ENCODE measurements at places on chromosomes 7 and 10.

DNA sequence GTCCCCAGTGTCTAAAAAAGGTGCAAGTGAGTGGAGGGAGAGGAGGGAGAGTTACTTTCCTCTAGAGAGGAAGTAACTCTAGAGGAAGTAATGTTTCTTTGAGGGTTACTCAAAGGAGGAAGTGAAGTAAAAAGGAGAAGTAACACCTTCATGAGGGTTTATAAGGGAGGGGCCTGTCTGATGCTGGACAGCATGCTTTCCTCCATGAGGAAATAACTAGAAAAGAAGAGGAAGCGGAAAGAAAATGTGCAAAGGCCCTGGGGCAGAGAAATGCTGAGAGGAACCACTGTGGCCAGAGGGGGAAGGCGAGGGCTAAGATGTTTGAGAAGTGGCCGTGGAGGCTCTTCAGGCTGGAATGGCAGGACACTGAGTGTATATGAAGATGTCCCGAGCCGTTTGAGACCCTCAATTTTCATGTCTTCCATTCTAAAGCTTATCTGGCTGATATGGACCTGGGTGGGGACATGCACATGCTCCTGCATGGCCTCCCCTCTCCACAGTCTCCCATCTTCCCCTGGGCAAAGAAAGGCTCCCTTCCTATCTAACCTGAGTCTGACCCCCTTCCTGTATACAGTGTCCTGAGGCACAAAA, 3.4 kb upstream of the SLC18A2 start:
- no peak for DNase-seq

DNA sequence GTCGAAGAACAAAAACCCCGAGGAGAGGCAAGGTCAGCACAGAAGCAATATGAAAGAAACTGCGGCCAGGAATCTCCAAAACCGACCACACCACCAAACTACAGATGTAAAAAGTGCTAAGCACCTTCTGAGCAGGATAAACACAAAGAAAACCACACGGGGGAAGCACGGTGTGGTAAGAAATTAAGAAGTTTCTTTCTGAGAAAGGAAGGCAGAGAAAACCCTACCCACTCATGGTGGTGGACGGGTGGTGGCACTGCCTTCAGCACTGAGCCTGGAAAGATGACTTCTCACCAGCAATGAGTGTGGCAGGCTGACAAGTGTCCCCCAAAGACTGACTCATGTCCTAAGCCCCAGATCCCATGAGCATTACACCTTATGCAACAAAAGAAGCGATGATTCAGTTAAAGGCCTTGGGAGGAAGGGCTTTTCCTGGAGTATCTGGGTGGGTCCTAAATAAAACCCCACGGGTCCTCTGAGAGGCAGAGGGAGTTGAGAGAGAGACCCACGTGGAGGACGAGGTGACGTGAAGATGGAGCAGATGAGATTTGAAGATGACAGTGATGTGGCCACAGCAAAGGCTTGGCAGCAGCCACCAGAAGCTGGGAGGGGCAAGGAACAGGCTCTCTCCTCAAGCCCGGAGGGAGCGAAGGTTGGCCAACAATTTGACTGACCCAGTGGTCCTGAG, 124.9 kb downstream of the DLG5 start:
- peak; percentile 32 for DNase-seq

DNA sequence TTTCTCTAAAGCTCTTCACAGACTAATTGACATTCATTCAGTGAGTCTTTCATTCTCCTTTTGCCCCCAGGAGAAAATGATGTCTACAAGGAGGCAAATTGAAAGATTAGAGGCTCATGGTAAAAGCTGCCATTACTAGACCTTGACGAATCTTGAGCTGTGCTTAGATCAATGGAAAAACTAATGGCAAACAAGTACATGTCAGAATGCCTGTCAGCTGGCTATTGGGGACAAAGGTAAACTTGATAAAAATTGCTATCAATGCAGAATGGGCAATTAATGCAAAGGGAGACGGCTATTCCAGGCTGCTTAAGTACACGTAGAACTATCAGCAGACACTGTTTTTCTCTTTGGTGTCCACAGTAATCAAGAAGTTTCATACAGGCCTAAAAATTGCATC, 3.3 kb downstream of the ASAH2 start:
- DNase-seq: no peak

GRCh38 chr10:116118847-116119246, 154.2 kb downstream of the GFRA1 start:
- DNase-seq: no peak

GRCh38 chr10:45249978-45250693, 65.3 kb downstream of the OR13A1 start:
- peak; percentile 49 for DNase-seq

- DNase-seq: no peak
Observed at GRCh38 chr7:81925530-81925929, 155.7 kb upstream of the HGF start.

DNA sequence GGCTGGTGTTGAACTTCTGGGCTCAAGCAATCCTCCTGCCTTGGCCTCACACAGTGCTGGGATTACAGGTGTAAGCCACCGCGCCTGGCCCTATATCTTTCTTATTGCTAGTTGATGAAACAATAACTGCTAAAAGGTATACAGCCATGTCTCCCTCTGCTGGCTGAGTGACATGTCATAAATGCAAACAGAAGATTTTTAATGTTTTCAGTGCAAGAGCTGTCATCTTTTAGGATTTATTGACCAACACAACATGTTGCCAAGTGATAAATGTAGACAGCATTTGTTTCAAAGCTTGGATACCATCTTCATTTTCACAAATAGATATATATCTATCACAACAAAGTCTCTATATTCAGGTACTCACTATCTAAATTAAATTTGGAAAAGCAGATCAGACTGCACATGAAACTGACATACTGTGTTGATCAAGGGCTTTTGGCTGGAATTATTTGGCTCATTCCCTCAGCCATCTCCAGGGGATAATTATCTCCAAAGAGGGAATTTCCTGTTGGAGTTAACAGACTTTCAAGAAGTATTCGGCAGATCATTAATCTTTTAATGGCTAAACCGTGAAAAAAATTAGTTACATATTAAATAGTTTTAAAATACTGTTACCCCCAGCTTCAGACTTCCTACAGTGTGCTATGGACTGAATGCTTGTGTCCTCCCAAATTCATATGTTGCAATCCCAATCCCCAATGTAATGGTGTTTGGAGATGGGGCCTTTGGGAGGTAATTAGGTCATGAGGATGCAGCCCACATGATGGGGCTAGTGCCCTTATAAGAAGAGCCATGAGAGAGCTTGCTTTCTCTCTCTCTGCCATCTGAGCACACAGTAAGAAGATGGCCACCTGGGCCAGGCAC, 41.3 kb upstream of the SRPK2 start:
- peak; percentile 75 for DNase-seq

DNA sequence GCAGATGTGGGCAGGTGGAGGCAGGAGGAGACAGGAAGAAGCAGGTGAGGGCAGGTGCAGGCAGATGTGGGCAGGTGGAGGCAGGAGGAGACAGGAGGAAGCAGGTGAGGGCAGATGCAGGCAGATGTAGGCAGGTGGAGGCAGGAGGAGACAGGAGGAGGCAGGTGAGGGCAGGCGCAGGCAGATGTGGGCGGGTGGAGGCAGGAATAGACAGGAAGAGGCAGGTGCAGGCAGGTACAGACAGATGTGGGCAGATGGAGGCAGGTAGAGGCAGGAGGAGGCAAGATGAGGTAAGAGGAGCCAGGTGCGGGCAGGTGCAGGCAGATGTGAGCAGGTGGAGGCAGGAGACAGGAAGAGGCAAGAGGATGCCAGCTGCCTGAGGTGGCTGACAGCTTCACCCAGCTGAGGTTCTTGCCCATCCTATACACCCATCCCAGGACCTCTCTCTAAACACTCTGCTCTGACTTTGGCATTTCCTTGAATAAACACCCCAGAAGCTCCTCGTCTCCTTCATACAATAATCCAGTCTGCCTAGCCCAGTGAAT, 33.0 kb downstream of the PTPRE start:
- DNase-seq: no peak

GRCh38 chr10:87864496-87865059, 1.2 kb downstream of the PTEN start:
- DNase-seq: no peak

DNA sequence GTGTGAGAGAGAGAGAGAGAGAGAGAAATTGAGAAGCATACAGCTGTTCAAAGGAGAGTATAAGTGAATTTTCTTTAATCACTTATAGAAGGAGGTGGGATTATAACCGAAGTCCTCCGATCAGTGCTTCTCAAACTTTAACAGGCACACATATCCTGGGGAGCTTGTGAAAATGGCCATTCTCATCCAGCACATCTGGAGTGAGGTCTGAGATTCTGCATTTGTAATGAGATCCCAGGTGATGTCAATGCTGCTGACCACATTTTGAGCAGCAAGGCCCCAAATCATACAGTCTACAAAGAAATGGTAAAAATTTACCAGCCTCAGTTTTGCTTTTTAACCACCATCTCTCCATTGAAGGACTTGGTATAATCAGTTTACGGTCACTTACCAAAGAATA, 219.0 kb downstream of the PTEN start:
- no peak for DNase-seq
